ENCODE measurements at places on chromosomes 12 and 14. TPM values are rescaled to one million over a fixed set of nuclear protein-coding genes. Genes with fewer than 3 reads are reported as not detected.

RTL1 gene
- not detected for total RNA-seq

GRCh38 chr12:68631227-68631626, 20.5 kb downstream of the RAP1B start:
- DNase-seq: no peak

- peak; percentile 60 for DNase-seq
These were observed 32.8 kb downstream of the MIA2 start for GRCh38 chr14:39266525-39266870.

- DNase-seq: no peak
These were observed 143.6 kb upstream of the SLC16A7 start for GRCh38 chr12:59452259-59452658.

DNA sequence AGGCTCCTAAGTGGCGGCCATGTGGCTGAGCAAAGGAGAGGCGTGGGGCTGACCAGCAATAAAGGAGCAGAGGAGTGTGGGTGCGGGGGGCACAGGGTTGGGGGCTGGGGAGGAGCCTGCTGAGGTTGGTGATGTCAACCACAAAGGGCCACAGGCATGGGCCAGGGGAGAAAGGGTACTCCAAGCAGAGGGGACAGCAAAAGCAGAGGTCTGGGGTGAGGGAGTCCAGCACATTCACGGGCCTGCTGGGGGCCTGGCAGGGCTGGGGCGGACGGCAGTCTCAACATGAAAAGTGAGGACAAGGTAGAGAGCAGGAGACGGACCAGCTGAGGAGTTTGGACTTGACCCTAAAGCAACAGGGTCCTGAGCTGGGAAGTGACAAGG, 81.7 kb downstream of the CHGA start:
- no peak for DNase-seq

- DNase-seq: peak; percentile 67
These were observed 3.6 kb downstream of the CFAP73 start for GRCh38 chr12:113152835-113153814.

GRCh38 chr14:58362798-58363412, 32.8 kb upstream of the TOMM20L start:
- DNase-seq: no peak

Measured in PC-9 (cell line).